Renal pelvis (tissue), 12 donors: ENCODE measurements at places on chromosomes 5 and 9. TPM values are rescaled to one million over a fixed set of nuclear protein-coding genes. Genes with fewer than 3 reads are reported as not detected.

The GDF9 gene
- 1.1 TPM for polyA plus RNA-seq

The NPR3 gene
- 20.2 TPM for polyA plus RNA-seq

DNA sequence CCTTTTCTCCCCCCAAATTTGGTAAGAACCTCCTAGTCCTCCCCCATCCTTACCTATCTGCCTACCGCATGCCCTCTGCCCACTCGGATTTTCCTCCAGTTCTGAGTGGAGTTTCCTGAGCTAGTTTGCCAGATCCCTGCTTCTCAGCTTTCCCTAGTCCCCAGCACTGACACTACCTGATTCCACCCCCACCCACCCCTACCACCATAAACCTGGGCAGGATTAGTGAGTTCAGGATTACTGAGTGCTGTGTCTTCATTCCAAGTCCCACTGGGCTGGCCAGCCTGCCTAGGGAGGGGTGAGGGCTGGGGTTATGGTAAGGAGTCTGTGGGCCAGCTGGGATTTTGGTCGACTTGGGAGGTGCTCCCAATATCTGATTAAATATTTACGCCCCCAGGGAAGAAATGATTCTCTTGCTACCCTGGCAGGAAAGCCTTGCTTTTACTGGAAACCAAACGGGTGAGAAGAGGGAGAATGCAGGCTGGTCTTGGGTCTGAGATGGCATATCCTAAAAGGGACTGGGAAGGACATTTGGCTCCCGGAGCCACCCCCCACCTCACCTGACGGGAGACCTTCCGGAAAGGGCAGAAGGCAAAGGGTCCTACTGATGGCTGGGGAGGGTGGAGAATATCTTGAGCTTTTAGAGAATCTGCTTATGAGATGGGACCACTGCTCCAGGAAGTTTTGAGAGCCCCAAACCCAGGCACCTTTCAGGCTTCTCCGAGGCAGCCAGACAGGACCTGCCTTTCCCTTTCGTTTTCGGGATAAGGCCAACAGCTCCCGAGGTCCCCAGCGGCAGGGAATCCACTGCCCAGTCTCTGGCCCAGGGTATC lies 3.7 kb downstream of the PITX1 start:
- no peak for DNase-seq

DNA sequence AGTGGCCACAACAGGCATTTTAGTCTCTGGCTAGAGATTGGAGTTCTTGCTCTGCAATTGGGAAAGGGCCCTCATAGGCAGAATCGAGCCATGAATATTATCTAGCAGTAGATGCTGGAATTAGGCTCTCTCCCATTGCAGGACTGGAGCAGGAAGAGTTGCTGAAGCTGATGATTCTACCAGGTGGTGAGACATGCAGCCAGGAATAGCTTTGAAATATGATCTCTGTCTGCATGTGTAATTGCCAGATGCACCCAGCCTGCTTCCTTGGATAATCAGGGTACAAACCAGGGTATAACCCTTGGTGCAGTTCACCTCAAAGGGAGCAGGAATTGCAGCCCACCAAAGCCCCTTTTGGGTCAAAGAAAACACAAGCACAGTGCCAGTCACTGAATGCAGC lies 211.4 kb upstream of the FTMT start:
- no peak for DNase-seq
